ENCODE measurements at places on chromosomes 16 and 17.

GRCh38 chr17:40558300-40558889 lies 6.9 kb downstream of the CCR7 start:
- no peak for DNase-seq

- no peak for DNase-seq
Measured at GRCh38 chr17:28675490-28675889, 13.5 kb downstream of the SUPT6H start.

GRCh38 chr16:9595393-9595792 lies 503.9 kb downstream of the HAPSTR1 start:
- no peak for DNase-seq

- no peak for DNase-seq
Measured at GRCh38 chr17:46974086-46974485, 5.0 kb downstream of the RPRML start.

DNA sequence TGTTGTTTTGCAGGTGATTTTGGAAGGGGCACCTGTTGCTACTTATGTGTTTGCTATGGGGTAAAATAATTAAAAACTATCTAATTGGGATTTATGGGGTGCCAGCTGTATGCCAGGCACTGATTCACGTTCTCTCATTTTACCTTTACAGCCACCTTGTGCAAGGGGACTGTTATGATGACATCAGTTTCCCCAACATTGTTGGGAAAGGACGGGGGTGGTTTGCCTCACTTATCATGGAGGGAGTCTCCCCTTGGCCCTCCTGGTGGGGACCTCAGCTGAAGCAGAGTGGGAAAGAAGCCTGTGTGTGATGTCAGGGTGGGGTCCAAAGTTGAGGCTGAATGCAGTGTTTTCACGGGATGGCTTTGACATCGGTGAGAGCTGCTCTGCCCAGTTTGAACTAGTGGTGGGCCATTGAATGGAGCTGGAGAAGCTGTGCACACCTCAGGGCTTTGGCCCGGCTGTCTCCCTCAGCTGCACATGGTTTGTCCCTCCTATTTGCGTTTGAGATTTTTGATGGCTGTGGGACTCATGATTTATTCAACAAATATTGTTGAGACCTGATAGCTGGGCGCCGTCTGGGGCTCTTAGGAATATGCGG lies 36.1 kb downstream of the CMIP start:
- no peak for DNase-seq

Data from CD4-positive, alpha-beta T cell treated with Interleukin-17A for 4 hours (primary cell).